ENCODE measurements at places on chromosomes 3 and 15.
A peak's percentile ranks its signal among the peaks of the same experiment; 100 is the strongest.

DNA sequence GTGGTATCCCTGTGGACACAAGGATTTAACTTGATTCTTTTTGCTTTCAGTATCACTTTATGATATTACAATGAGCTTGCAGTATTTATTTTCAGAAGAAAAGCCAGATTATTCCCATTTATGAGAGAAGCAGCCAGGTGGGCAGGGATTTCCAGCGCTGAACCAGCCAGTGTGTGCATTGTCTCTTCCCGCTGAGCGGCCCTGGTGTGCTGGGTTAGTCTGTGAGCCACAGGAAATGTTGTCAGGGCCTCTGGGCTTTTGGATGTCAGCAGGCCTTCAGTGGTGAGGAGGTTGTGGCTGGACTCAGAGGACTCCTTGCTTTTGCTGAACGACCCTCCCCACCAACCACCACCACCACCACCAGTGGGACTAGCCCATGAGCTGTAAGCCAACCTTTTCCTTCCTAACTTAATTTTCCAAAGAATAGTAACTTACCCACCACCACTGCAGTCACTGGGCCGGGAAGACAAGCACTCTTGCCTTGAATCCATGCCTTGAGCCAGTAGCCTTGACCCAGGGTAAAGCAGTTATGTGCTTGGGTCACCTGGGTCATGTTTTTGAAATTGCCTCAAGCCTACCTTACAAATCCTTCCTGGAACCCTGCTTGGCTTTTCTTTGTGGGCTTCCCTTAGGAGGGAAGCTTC lies 33.1 kb downstream of the FLNB start:
- peak; percentile 58 for DNase-seq

DNA sequence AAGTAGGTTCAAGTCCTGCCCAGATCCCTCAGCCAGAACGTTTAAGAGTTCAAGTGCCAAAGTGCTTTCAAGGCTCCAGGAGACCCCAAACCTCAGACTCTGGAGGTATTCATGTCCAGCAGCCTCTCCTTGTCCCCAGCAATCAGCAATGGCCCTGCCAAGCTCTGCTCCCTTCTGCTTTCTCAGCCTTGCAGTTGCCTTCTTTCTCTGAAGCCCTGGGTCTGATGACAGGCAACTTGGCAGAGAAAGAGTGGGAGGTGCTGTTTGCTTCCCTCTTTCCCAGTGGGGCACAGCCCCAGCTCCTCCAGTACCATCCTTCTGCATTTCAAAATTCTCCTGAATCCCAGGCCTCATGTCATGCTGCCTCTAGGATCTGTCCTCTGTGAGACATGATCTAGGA lies 40.2 kb downstream of the ATP2B2 start:
- no peak for DNase-seq

- DNase-seq, result no peak
Measured at GRCh38 chr3:138718849-138719248, 110.3 kb downstream of the FAIM start.

DNA sequence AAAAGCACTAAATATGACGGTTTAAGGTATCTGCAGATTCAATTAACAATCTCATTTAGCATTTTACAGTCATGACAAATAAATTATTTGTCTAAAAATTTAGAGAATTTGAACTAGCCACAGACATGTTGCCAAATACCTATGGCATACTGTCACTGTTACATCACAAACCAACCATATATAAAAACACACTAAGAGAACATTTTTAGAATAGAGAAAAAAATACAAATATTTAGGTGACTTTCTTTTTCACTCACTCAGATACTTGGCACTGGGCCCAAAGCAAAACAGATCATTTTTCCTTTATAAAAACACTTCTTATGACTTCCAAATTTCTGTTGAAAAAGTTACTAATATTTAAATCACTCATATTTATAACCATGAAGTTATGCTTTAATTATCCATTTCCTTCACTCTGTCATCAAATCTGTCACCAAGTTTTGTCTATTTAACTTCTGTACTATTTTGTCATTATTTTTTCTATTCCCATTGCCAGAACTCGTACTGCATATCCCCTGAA lies 644.7 kb downstream of the OTOL1 start:
- DNase-seq, result no peak

- peak; percentile 85 for DNase-seq
Measured at GRCh38 chr3:45972534-45973402, 22.9 kb downstream of the FYCO1 start.

- DNase-seq, result no peak
Measured at GRCh38 chr3:196947136-196947859, 5.0 kb upstream of the NCBP2 start.

- no peak for DNase-seq
Measured at GRCh38 chr3:105351821-105352220, 14.9 kb upstream of the ALCAM start.

DNA sequence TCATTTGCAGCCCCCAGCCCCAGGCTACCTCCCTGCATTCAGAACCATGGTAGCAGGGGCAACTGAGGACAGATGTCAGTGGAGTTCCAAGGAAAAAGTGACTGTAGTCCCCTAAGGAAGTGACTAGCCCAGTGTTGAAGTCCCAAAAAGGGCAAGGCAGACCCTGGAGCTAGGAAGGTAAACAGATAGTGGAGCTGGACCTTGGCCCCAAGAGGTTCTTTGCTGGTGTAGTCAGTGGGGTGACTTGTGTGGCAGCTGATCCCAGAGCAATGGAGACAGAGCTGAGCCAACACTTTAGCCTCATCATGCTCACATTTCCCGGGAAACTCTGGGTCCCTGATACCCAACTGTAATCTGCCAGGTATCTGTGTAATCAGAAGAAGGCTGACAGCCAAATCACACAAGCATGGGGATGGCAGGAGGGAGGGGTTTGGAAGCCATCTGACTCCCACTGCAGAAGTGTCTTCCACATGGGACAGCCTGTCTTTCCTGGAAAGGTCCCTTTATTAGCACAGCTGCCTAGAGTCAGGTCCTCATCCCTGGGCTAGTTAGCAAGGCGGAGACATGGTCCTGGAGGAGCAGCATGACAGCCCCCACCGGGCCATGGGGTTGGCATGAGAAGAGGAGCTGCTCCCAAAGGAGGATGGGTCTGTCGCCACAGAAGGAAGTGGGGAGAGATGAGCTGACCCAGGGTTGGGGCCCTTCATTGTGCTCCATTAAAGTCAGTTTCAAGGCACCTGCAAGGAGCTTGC lies 39.8 kb downstream of the PXYLP1 start:
- DNase-seq, result no peak

Measured in thyroid gland (tissue), 4 donors.